Stimulated activated CD4-positive, alpha-beta T cell treated with anti-CD3 and anti-CD28 coated beads, Interleukin-12 subunit alpha, Interleukin-12 subunit beta, amount 100 ng/mL, for 24 hours (primary cell): ENCODE measurements at places on chromosomes 1 and 21.

GRCh38 chr1:204600968-204601367 is 84.6 kb downstream of the LRRN2 start:
- DNase-seq, result no peak

DNA sequence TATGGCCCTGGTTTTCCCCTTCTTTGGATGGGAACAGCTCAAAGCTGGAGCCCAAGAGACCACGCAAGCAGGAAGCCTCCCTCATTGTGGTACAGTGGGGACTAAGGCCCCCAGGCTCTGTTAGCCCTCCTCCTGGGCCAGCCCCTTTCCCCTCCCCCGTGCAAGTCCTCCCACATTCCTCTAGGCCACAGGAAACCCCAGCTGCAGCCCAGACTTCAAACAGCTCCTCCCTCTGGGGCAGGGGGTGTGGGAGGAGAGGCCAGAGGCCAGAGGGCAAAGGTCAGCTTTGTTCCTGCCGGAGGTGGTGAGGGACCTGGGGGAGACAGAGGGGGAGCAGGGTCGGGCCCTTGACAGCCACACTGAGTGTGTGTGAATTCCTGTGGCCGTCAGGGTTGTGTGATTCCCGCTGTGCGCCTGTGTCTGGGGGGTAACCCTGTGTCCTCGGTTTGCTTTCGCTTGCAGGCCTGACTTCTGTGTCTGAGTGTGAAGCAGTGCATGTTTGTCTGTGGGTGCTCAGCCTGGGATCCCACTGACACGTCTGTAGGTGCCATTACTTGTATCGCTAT is 3.4 kb upstream of the AHDC1 start:
- no peak for DNase-seq

- no peak for DNase-seq
Observed at GRCh38 chr21:34609933-34610549, 4.9 kb downstream of the RCAN1 start.

- no peak for DNase-seq
Observed at GRCh38 chr1:50105433-50105832, 3.3 kb upstream of the ELAVL4 start.

- DNase-seq, result no peak
Observed at GRCh38 chr1:7331926-7332535, 439.1 kb upstream of the VAMP3 start.

DNA sequence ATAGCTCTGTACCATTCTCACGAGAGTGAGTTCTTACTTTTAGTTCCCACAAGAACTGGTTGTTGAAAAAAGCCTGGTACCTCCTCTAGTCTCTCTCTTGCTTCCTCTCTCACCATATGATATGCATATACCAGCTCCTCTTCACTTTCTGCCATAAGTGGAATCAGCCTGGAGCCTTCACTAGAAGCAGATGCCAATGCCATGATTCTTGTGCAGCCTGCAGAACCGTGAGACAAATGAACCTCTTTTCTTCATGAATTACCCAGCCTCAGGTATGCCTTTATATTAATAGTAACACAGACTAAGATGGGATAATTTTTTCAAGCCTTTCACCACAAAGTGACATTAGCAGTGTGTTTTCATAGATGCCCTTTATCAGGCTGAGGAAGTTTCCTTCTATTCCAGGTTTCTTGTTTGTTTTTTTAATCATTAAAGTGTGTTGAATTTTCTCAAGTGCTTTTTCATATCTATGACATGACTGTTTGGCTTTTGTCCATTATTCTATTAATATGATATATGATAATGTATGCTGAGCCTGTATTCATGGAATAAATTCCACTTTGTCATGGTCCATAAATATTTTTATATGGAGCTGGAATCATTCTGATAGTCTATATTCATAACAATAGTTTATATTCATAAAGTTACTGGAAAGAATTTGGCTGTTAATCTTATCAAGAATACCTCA is 40.7 kb upstream of the C1orf185 start:
- DNase-seq, result no peak

- no peak for DNase-seq
Observed at GRCh38 chr1:80099713-80100112, 1093.2 kb upstream of the ADGRL4 start.

- no peak for DNase-seq
Observed at GRCh38 chr1:247294282-247294681, 37.4 kb downstream of the ZNF496 start.

DNA sequence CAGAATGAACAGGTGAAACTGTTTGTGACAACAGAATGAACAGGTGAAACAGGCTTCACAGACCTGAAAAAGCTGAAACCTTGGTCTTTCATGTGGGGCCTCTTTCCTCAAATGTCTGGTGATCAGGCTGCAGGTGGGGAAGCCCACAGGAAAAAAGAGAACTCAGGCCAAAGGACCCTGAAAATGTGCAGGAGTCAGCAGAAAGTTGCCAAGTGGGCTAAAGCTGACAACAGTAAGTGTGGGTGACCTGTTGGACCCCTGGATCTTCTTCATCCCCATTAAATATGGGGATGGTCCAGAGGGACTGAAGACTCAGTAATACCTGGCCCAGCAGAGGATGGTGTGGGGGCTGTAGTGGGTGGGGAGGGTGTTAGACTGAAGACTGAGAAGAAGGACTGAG is 9.1 kb upstream of the CHIT1 start:
- DNase-seq, result no peak

- DNase-seq, result no peak
Observed at GRCh38 chr1:25899792-25900191, 6.4 kb downstream of the STMN1 start.

DNA sequence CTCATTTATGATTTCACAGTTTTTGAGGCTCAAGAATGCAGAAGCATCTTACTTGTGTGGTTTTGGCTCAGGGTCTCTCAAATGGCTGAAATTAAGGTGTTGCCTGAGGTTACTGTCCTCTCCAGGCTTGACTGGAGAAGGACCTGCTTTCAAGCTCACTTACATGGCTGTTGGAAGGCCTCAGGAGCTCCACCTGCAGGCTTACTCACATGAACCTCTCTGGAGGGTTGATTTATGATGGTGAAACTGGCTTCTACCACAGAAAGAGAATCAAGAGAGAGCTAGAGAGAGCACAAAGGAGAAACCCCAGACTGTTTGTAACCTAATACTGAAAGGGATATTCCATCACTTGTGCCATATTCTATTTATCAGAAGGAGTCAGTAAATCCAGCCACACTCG is 6.2 kb upstream of the KCNK2 start:
- DNase-seq, result no peak

GRCh38 chr1:53324321-53324720 is 3.5 kb downstream of the LRP8 start:
- DNase-seq, result no peak

DNA sequence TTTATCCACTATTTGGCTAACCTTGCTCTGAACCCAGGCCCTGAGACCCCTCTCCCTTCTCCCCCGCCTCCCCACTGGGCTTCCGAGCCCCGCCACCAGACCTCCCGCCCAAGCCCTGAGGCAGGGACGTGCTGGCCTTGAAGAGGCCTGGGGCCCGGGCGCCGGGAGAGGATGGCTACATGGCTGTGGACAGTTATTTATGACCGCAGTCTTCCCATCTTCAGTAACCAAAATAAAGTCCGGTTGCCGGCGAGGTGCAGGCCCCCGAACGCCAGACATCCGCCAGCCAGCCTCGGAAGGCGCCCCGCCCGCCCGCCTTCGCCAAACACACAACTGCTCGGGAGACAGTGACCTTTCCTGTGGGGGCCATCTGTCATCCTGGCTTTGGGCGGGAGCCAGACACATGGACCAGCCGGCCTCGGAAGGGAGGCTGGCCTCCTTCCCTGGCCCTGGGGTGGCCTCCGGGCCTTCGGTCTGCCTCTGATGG is 69.0 kb downstream of the DHRS3 start:
- DNase-seq, result no peak

- no peak for DNase-seq
Observed at GRCh38 chr1:20187813-20188454, 1.6 kb upstream of the PLA2G2C start.

GRCh38 chr1:64956733-64957441 is 9.5 kb downstream of the JAK1 start:
- DNase-seq, result no peak

DNA sequence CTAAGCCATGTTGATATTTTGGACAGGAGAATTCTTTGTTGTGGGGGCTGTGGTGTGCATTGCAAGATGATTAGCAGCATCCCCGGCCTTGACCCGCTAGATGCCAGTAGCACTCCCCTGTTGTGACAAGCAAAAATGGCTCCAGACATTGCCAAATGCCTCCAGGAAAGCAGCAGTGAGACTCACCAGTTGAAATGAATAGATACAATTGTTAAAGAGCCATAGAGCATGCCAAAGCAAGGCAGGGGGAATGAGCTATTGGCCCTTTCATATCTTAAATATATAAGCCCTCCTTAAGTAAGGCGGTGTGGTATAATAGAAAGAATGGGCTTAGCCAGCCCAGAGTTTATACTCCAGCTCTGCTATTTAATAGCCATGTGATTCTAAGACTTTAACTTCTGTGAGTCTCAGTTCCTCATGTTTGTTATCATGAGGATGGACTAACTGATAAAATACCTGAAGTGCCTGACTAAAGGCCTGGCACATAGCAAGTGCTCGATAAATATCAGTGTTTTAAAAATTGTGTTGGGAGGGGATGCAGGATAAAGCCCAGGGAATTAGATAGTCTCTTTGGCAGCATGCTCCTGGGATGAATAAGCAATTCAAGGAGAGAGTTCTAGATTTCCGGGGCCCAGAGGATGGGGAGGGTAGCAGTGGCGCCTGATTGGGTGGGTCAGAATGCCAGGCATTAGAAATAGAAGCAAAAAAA is 21.1 kb upstream of the RGS4 start:
- no peak for DNase-seq
